Activated T-cell treated with anti-CD3 and anti-CD28 coated beads, Interleukin-2, amount 50 U/mL, for 4 hours (primary cell): ENCODE measurements at places on chromosomes 6 and 20. TPM values are rescaled to one million over a fixed set of nuclear protein-coding genes. Genes with fewer than 3 reads are reported as not detected.

Gene WDR46
- 197 TPM for total RNA-seq

Gene TMEM217
- 2.8 TPM for total RNA-seq

Gene ZCCHC3
- 26.0 TPM for total RNA-seq

Gene ANKEF1
- 1.6 TPM for total RNA-seq

Gene KIF25
- total RNA-seq: not detected

Gene ALDH8A1
- 0.29 TPM for total RNA-seq

Gene GPLD1
- 0.87 TPM for total RNA-seq

Gene BMP6
- total RNA-seq: not detected

Gene LAMP5
- total RNA-seq: not detected

Gene PPP1R3G
- not detected for total RNA-seq

Gene STXBP5
- 19.4 TPM for total RNA-seq

Gene C6orf52
- 5.3 TPM for total RNA-seq

Gene TRIM15
- total RNA-seq: not detected

Gene SCAF8
- total RNA-seq: 43.4 TPM

Gene SALL4
- 0.08 TPM for total RNA-seq

Gene PTCRA
- not detected for total RNA-seq

Gene ZSCAN23
- 0.69 TPM for total RNA-seq

Gene AVP
- total RNA-seq: not detected

Gene COL9A1
- not detected for total RNA-seq

Gene GTSF1L
- not detected for total RNA-seq

Gene SLC52A3
- not detected for total RNA-seq

Gene TLDC2
- not detected for total RNA-seq

Gene PRDM13
- total RNA-seq: not detected

Gene HTR1E
- total RNA-seq: not detected

Gene BANF2
- total RNA-seq: not detected

Gene SNRPB2
- 158 TPM for total RNA-seq

Gene EFCAB8
- total RNA-seq: 0.25 TPM

Gene TCF15
- total RNA-seq: not detected

Gene SDCBP2
- 3.2 TPM for total RNA-seq

Gene GPX5
- total RNA-seq: not detected

Gene DSN1
- 11.6 TPM for total RNA-seq

Gene CST7
- total RNA-seq: 49.7 TPM

Gene PRICKLE4
- total RNA-seq: not detected

Gene PRL
- not detected for total RNA-seq

Gene HMGCLL1
- total RNA-seq: not detected

Gene ZNF322
- total RNA-seq: 8.2 TPM

Gene IL17F
- total RNA-seq: 1.8 TPM

Gene SLC22A23
- total RNA-seq: 1.2 TPM

Gene KIFC1
- total RNA-seq: 7.3 TPM

Gene UFL1
- 16.8 TPM for total RNA-seq

Gene F13A1
- 0.15 TPM for total RNA-seq

Gene POU5F1
- total RNA-seq: 1.0 TPM

Gene GABRR1
- total RNA-seq: not detected
